Fibroblast of the aortic adventitia (primary cell): ENCODE measurements at places on chromosomes 11 and 22.
A peak's percentile ranks its signal among the peaks of the same experiment; 100 is the strongest.

- no peak for DNase-seq
These were observed 651 bp downstream of the CRYAB start for GRCh38 chr11:111910676-111911562.

DNA sequence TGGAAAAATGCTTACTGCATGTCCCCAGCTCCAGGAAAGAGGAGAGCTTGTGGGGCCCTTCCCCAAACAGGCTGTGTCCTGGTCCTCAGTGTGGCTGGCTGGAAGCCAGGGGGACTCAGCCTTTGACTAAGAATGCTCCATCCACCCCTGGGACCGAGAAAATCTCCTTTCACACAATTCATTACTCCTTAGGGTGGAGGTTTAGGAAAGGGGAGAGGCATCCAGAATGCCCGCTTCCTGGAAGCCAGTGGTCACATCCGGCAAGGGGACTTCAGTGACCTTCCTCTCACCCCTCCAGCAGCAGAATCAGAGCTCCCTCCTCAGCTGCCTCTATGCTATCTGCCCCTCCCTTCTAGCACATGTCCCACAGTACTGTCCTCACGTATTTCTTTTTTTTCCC lies 21.9 kb downstream of the ATG16L2 start:
- no peak for DNase-seq

DNA sequence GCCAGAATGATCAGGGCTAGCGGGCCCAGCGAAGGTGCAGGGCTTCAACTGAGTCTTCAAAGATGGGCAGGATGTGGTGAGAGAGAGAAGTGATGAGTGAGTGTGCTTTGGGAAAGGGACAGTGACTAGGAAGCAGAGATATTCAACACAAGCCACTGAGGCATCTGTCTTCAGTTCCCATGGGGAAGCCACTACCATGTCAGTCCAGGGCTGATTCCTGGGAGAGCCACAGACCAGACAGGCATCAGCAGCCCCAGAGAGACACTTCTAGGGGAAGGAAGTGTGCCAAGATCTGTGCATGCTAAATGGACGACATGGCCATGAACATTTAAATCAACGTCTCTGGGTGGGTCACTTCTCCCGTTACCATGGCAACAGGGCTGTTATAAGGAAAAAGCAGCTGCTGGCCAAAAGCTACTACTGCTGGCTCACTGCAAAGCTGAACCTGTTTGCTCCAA lies 28.5 kb downstream of the P4HA3 start:
- peak; percentile 37 for DNase-seq

- DNase-seq, result no peak
These were observed 641 bp downstream of the APOC3 start for GRCh38 chr11:116830184-116830912.

- DNase-seq, result peak; percentile 16
These were observed 912 bp downstream of the KREMEN1 start for GRCh38 chr22:29073618-29074275.

DNA sequence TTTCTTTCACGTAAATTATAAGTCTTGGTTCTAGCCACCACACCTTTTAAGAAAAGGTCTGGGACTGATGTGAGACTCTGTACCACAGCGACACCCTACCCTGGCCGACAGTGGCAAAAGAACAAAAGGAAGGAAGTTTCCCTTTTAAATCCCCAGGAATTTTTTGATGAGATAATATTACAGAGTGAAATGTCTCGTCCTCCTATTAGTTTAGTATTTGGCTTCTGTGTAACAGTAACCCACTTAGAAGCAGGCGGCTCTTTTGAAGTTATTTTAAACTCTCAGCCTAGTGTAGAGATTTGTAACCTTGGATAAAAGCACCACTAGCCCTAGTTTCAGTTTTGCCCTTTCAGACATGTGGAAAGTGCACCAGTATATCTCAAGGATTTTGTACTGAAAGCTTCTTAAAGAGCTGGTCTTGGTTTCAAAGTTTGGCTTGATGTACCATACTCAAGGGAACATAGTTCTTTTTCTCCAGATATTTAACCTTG lies 84.1 kb downstream of the C22orf31 start:
- peak; percentile 47 for DNase-seq

- DNase-seq, result no peak
These were observed 7.5 kb upstream of the SIDT2 start for GRCh38 chr11:117171007-117171403.

DNA sequence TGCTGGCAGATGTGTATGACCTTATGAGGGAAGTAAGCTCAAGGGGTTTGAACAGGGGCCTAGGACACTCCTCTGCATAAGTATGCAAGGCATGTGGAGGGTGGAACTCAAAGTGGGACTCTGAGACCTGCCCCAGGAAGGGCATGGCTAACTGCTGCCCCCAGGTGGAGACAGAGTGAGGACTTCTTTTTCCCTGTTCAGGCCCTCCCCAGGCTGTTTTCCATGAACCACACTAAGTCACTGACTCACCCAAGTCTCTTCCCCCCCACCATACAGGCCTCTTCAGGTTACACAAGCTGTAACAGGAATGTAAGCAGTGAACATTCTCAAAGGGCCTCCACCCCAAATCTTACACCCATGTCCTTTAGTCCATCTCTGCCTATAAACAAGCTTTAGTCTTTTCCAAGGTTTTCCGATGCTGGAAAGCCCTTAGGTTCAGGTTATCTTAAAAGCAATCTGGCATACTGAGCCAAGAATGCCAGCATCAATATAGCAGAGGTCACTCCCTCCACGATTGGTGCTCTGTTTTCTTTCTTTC lies 13.1 kb downstream of the EEF1G start:
- DNase-seq, result peak; percentile 99

DNA sequence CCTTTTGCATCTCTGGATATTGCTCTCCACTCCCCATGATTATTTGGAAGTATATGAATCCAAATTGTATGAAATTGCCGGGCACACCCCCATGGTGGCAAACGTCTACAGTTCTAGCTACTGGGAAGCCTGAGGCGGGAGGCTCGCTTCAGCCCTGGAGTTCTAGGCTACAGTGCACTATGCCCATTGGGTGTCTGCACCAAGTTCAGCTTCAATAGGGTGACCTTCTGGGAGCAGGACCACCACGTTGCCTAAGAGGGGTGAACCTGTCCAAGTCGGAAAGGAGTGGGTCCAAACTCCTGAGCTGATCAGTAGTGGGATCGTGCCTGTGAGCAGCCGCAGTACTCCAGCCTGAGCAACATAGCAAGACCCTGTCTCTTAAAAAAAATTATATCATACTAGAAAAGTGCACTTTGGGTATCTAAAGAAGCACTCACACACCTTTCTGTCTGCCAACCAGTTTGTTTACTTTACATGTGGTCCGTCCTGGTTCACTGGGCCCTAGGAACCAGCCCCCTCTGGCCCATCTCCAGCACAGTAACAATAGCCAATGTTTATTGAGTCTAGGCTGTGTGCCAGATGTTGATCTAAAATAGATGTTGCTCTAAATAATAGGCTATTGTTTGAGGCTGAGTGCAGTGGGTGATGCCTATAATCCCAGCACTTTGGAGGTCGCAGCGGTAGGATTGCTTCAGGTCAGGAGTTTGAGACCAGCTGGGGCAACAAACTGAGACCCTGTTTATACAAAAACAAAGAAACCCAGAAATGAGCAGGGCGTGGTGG lies 16.4 kb upstream of the KAT5 start:
- peak; percentile 32 for DNase-seq

- DNase-seq, result no peak
These were observed 20.3 kb upstream of the ZC3H12C start for GRCh38 chr11:110072930-110073329.
